CD4-positive, alpha-beta memory T cell (primary cell): ENCODE measurements at places on chromosomes 2 and 18. TPM values are rescaled to one million over a fixed set of nuclear protein-coding genes. Genes with fewer than 3 reads are reported as not detected.
A peak's percentile ranks its signal among the peaks of the same experiment; 100 is the strongest.

DNA sequence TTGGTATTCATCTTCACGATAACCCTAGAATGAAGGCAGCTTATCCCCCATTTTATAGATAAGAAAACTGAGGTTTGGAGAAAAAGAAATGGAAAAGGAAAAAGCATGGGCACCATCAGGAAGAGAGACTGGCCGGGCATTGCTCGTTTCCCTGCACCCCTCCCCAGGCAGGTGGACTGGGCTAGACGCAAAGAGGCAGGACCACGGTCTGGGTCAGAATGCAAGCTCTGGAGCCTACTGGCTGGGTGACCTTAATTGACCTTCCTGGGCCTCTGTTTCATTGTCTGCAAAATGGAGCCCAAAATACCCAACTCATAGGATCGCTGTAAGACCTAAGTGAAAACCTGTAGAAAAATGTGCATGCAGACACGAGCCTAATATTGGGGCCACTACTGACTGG is 135.3 kb upstream of the GLI2 start:
- H3K4me3 ChIP-seq: no peak overlapping the region
- no peaks in the 10 kb centered on the region for H3K27me3 ChIP-seq

DNA sequence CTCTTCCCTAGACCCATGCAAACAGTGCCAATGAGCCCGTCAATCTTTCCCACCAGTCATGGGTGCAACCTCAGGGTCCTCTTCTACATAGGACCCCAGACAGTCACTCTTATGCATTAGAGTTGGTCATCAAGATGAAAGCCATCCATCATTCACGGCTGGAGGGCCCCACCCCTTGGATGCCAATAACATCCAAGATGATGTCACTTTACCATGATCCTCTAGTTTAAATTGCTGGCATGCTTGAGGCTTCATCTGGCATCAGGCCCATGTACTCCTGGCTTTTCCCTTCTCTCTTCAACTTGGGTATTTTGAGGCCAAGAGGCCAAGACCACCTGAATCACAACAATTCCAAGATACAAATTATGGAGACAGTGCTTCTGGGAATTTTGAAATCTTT is 91.1 kb upstream of the MAPK4 start:
- no peaks in the 10 kb centered on the region for H3K27me3 ChIP-seq
- no peak for DNase-seq
- H3K27ac ChIP-seq: no peak overlapping the region
- H3K36me3 ChIP-seq: no peaks in the 10 kb centered on the region

GRCh38 chr2:193556766-193557470 is 1362.2 kb upstream of the TMEFF2 start:
- H3K27me3 ChIP-seq: no peaks in the 10 kb centered on the region
- no peaks in the 10 kb centered on the region for H3K36me3 ChIP-seq
- H3K4me1 ChIP-seq: no peaks in the 10 kb centered on the region
- no peak for DNase-seq
- H3K4me3 ChIP-seq: no peak overlapping the region

DNA sequence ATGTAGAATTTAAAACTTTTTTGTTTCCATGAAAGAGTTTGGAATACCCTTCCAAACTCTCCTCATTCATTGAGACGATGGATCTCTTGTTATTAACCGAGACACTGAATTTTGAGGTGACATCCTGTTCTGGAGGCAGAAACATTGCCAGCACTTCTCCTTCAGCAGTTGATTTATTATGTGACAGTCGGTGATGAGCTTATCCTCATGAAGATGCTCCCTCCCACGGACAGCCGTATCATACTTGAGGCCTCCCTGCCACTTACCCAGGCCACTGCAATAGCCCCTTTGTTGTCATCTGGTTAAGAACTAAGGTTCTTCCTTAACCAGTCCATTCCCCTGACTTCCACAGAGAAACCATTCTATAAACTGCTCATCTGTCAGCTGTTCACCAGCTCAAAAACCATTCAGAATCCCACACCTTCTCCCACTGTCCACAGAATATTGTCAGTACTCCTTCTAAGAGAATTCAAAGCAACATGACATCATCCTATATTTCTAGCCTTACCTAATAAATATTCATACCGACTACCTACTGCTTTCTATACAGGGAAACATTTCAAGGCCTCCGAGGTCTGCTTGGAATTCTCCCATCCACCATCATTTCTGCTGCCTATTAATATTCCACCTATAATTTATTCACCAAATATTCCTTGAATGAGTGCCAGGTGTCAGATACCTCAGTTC is 139.0 kb upstream of the TRIB2 start:
- H3K27ac ChIP-seq: no peak overlapping the region
- H3K36me3 ChIP-seq: no peaks in the 10 kb centered on the region
- no peak overlapping the region for H3K4me3 ChIP-seq
- DNase-seq: no peak
- no peaks in the 10 kb centered on the region for H3K4me1 ChIP-seq

DNA sequence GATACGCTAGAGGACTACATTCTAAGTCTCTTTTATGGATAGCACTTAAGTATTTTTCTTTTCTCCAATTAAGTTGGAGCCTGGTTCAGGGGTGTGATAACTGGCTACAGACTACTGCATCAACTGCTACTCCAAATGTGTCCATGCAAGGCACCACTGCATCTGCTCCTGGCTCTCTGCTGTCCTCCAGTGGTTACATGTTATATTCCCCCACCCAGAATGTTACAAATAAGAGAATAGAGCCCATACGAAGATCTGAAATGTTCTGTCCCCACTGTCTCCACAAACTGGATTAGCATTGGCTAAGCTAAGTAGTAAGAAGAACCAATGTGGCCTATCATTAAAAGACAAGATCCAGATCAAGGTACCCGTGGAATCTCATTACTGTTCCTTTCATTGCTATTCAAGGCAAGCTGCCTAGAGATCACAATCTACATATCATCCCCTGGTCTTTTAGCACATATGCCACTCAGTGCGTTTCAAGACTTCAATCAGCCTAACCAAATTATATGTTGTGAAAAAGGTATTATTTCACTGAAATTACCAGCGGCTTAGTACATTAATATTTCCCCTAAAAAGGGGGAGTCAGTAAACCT is 308.3 kb upstream of the SLC8A1 start:
- no peaks in the 10 kb centered on the region for H3K27me3 ChIP-seq
- no peak for DNase-seq
- H3K36me3 ChIP-seq: no peaks in the 10 kb centered on the region
- H3K4me3 ChIP-seq: no peak overlapping the region

DNA sequence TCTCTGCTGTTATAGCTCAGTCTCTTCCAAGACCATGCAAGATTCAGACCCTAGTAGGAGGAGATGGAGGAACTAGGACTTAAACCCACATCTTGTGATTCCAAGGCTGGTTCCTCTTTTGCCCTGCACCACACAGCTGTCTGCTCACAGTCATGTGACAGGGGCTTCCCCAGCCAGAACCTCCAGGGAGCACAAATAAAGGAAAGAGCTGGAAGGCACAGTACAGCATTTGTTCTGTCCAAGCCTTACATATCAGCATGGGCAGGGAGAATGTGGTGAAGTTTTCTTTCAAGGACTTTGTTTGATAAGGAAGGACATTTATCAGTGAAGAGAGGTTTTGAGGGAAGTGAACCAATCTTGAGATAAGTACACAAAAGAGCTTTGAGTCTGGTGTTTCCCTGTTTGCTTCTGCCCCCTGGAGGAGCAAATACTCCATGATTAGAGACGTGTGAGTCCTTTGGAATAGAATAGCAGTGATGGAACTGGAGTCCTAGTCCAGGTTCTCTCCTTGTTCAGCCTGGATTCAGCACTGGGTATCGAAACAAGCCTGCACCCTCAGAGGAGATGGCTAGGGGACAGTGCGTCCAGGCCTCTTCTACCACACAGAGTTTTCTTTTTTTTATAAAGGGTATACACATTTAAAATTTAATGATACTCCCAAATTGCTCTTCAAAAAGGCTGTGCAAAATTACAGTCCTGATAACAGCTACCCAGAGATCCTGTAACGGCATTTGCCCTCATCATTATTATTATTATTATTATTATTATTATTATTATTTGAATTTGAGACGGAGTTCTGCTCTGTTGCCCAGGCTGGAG is 24.6 kb upstream of the CASP10 start:
- peak; percentile 75 for DNase-seq
- H3K36me3 ChIP-seq: peaks cover 70% of the 10 kb centered on the region
- H3K27ac ChIP-seq: peak overlapping the region; percentile 44

GRCh38 chr2:138708682-138709241 is 71.4 kb downstream of the NXPH2 start:
- DNase-seq: no peak
- H3K36me3 ChIP-seq: no peaks in the 10 kb centered on the region
- H3K4me3 ChIP-seq: no peak overlapping the region
- H3K27me3 ChIP-seq: no peaks in the 10 kb centered on the region
- no peaks in the 10 kb centered on the region for H3K4me1 ChIP-seq
- no peak overlapping the region for H3K27ac ChIP-seq

GRCh38 chr18:68803356-68803755 is 5.5 kb downstream of the CCDC102B start:
- no peaks in the 10 kb centered on the region for H3K36me3 ChIP-seq
- no peak for DNase-seq
- no peaks in the 10 kb centered on the region for H3K4me1 ChIP-seq
- H3K27ac ChIP-seq: no peak overlapping the region
- H3K4me3 ChIP-seq: no peak overlapping the region

- no peaks in the 10 kb centered on the region for H3K4me1 ChIP-seq
- peaks cover 8% of the 10 kb centered on the region for H3K27me3 ChIP-seq
- DNase-seq: no peak
- H3K4me3 ChIP-seq: no peak overlapping the region
- no peaks in the 10 kb centered on the region for H3K36me3 ChIP-seq
Observed at GRCh38 chr2:46780411-46780800, 135.2 kb downstream of the MCFD2 start.

GRCh38 chr2:118849226-118850167 is 2.0 kb upstream of the EN1 start:
- H3K27me3 ChIP-seq: peaks cover 42% of the 10 kb centered on the region
- H3K36me3 ChIP-seq: no peaks in the 10 kb centered on the region
- no peak overlapping the region for H3K27ac ChIP-seq
- DNase-seq: no peak
- H3K4me1 ChIP-seq: peaks cover 6% of the 10 kb centered on the region
- H3K4me3 ChIP-seq: no peak overlapping the region

DNA sequence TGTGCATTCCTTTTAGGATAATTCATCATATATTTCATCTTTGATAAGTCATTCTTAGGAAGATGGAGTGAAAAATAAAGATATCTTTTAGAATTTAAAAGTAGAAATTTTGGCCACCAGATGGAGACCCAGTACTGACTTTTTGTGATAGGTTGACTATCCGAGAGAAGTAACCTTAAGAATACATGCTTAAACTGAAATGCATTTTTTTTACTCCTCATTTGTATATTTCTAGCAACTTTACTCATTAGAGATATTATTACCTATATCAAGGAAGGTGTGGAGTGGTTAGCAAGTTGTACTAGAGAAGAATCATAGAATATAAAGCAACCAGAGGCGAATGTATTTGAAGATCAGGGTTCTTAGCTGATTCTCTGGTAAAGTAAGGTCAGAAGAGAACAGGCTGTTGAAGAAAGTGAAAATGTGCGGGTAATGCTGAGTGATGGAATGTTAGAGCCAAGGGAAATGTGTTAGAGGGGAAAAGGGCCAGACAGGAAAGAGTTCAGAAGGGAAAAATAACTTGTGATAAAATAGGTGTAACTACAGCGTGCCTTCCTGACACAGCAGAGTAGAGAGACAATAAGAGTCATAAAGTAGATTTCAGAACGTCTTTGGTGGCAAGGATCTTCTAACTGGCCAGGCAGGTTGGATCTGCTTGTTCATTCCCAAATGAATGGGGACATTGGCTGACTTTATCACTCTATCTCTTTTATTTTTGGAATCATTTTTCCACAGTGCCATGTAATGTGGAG is 52.3 kb downstream of the TDRD15 start:
- no peaks in the 10 kb centered on the region for H3K4me1 ChIP-seq
- H3K27ac ChIP-seq: no peak overlapping the region
- no peaks in the 10 kb centered on the region for H3K36me3 ChIP-seq
- no peak overlapping the region for H3K4me3 ChIP-seq
- no peaks in the 10 kb centered on the region for H3K27me3 ChIP-seq

DNA sequence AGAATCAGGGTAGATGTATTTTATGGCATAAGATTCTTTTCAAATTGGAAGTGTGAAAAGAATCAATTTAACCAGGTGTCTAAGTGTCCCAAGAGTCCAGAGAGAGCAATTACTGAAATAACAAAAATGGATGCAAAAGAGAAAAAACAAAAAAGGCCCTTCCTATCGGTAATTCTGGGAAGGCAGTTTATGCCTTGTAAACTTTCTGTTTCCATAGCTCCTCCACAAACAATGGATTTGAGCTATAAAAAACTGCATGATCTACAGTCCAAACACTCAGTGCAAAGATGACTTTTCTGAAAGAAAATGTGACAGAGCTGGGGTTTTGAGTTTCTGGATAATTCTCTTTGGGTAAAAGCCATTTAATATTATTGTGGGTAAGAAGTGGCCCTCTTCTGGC is 366.1 kb downstream of the EN1 start:
- H3K4me3 ChIP-seq: no peak overlapping the region
- no peaks in the 10 kb centered on the region for H3K4me1 ChIP-seq
- no peaks in the 10 kb centered on the region for H3K27me3 ChIP-seq
- no peak overlapping the region for H3K27ac ChIP-seq
- no peak for DNase-seq

- no peak overlapping the region for H3K4me3 ChIP-seq
- H3K36me3 ChIP-seq: no peaks in the 10 kb centered on the region
- no peak for DNase-seq
- no peaks in the 10 kb centered on the region for H3K27me3 ChIP-seq
- H3K27ac ChIP-seq: no peak overlapping the region
Observed at GRCh38 chr2:177020524-177021119, 192.0 kb upstream of the HNRNPA3 start.

- H3K4me3 ChIP-seq: no peak overlapping the region
- DNase-seq: no peak
- no peaks in the 10 kb centered on the region for H3K27me3 ChIP-seq
- H3K36me3 ChIP-seq: no peaks in the 10 kb centered on the region
Observed at GRCh38 chr2:66968946-66969345, 428.2 kb upstream of the ETAA1 start.

GDF7 gene
- total RNA-seq: 0.26 TPM

CMPK2 gene
- total RNA-seq: 4.1 TPM

CHAC2 gene
- total RNA-seq: 1.5 TPM

CNTNAP5 gene
- total RNA-seq: not detected

POTEF gene
- not detected for total RNA-seq

LONRF2 gene
- 0.03 TPM for total RNA-seq

AFF3 gene
- 3.2 TPM for total RNA-seq

CD8B gene
- total RNA-seq: 0.73 TPM

CABYR gene
- 2.2 TPM for total RNA-seq

TNFRSF11A gene
- 1.3 TPM for total RNA-seq
